ENCODE measurements at places on chromosomes 11 and 22. TPM values are rescaled to one million over a fixed set of nuclear protein-coding genes. Genes with fewer than 3 reads are reported as not detected.

The APOBEC3B gene
- total RNA-seq, result 6.5 TPM

GRCh38 chr11:27460158-27460978, 12.2 kb downstream of the LGR4 start:
- no peak for DNase-seq

DNA sequence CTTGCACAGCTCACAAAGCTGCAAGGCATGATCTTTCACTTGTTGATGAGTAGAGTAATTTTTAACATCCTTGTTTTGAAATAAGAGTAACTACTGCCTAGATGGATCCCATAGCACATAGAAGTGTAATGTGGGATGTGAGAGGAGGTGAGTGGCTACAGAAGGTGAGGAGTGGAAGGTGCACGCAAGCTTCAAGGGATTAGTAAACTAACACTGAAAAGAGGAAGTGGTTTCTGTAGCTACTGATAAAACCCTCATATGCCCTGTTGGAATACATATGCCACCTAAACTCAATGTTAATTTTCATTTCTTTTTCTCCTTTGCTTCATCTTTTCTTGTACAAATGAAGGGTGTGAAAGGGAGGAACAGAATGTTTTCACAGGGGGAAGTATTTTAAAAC, 22.0 kb upstream of the CTSC start:
- DNase-seq, result no peak

GRCh38 chr11:15968461-15969130, 387.8 kb downstream of the SOX6 start:
- DNase-seq, result no peak

GRCh38 chr11:70377645-70378044, 20.7 kb upstream of the CTTN start:
- no peak for DNase-seq

DNA sequence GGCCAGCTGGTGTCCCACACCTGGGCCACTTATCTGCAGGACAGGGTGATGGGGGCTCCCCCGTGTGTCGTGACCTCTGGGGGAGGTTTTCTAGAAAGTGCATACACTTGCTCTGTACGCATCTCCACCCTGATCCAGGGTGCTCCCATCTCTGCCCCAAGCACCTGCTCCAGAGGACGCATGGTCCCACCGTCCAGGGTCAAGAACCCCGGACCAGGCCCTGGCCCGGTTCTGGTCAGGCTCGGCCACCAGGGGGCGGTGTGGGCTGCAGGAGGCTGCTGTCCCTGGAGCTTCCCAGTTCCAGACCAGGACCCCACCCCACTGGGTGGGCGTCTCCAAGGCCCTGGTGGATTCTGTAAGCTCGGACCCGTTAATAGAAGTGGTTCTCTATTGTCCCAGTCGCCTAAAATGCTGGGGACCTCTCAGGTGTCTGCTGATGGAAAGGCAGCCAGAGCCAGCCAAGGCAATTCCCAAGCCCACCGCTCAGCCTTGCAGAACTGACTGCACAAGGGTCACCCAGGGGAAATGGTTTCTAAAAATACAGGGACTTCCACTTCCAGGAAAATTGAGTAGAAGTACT, 34.7 kb upstream of the SEPTIN5 start:
- DNase-seq, result peak; percentile 25

The IGSF22 gene
- 0.03 TPM for total RNA-seq

DNA sequence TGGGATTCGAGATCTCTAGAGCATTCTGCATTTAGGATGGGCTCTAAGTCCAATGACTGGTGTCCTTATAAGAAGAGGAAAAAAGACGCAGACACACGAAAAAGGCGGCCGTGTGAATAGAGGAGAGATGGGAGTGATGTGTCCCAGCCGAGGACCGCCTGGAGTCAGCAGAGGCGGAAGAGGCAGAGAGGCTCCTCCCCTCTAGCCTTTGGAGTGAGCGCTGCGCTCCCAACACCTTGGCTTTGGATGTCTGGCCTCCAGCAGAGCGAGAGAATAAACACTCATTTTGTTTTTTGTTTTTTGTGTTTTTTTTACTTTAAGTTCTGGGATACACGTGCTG, 83.0 kb upstream of the RTL6 start:
- no peak for DNase-seq

- DNase-seq, result peak; percentile 31
Measured at GRCh38 chr11:62479631-62480201, 60.9 kb downstream of the SCGB1A1 start.

DNA sequence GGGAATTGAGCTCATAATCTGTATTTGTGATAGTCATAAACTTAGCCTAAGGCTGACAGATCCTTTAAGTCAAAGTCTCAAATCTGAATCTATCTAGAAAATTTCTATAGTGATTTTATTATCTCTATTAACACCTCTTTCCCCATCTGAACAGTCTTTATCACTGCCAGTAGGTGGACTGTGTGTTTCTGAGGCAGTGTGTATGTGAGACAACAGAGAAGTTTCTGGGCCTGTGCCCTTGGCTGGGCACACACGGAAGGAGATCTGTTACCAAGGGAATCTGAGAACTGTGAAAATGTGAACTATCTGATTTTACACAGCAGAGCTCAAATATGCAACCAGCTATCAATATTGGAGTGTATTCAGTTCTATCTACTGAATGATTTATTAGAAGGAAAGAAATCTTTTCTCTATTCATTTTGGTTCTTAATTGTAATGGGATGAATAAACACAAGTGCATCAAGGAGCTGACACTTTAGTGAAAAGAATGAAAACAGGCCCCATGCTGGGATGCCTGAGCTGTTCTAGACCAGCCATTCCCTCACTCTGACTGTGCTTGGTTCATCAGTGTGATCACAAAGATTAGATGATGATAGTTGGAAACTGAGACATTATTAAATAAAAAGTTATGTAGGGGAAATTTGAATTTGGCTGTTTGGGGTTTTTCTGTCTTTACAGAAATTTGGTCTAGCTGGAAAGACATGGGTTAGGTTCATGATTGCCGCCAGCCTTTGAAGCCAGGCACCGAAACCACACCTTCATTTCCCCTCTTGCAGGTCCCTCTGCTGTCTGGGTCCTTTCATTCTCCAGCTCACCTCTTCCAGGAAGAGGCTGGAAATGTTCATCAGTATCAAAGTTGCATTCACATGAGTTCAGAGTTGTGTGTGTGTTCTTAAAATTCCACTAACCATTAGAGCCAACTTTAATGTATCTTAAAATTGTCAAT, 68.1 kb downstream of the LIF start:
- no peak for DNase-seq

The GATD1 gene
- 62.2 TPM for total RNA-seq

The SLC22A6 gene
- not detected for total RNA-seq

- DNase-seq, result no peak
Measured at GRCh38 chr11:82759649-82760048, 26.0 kb upstream of the FAM181B start.

- DNase-seq, result no peak
Measured at GRCh38 chr11:10067629-10068300, 226.3 kb downstream of the SBF2 start.

- DNase-seq, result no peak
Measured at GRCh38 chr22:37165940-37166674, 16.4 kb upstream of the IL2RB start.

GRCh38 chr11:45213717-45214116, 67.3 kb downstream of the PRDM11 start:
- DNase-seq, result no peak

DNA sequence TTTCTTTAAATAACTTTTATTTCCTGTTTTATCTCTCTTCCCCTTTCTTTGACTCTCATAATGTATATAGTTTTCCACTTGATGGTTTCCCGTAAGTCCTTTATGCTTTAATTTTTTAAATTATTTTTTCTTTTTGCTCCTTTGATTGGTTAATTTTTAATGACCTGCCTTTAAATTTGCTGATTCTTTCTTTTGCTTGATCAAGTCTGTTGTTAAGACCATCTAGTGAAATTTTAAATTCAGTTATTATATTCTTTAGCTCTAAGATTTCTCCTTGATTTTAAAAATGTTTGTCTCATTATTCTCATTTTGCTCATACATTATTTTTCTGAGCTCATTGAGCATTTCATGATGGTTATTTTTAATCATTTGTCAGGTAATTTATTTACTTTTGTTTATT, 718.6 kb downstream of the METTL15 start:
- no peak for DNase-seq

DNA sequence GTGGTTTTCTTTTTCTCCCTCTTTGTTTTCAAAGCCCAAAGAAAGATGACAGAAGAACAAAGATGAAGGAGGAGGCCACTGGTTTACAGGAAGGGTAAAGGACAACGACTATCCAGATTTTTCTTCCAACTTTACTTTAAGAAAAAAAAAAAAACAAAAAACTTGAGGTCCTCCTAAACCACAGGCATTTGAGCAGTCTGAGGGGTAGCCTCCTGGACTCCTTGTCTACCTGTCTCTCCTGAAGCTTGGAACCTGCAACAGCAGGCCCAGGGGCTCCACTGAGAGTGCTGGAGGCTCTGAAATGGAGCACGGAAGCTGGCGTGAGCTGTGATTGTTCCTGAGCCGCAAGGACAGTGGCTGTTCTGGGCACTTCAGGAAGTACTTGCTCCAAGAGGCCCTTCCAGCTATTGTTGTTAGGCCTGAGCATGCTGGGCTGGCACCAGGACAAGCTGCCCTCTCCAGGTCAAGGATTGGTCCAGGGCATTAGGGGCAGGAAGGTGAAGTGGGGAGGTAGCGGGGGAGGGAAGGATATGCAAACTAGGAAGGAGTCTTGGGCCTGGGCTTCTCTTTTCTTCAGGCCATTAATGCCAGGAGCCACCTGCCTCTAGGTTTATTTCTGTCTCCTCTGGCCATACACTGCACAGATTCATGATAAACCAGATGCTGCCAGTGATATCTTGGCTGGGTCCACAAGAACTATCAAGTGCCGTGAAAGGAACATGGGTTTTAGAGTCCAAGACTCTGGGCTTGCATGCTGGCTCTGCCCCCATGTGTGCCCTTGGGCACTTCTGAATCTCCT, 147.3 kb downstream of the CCDC34 start:
- DNase-seq, result no peak

DNA sequence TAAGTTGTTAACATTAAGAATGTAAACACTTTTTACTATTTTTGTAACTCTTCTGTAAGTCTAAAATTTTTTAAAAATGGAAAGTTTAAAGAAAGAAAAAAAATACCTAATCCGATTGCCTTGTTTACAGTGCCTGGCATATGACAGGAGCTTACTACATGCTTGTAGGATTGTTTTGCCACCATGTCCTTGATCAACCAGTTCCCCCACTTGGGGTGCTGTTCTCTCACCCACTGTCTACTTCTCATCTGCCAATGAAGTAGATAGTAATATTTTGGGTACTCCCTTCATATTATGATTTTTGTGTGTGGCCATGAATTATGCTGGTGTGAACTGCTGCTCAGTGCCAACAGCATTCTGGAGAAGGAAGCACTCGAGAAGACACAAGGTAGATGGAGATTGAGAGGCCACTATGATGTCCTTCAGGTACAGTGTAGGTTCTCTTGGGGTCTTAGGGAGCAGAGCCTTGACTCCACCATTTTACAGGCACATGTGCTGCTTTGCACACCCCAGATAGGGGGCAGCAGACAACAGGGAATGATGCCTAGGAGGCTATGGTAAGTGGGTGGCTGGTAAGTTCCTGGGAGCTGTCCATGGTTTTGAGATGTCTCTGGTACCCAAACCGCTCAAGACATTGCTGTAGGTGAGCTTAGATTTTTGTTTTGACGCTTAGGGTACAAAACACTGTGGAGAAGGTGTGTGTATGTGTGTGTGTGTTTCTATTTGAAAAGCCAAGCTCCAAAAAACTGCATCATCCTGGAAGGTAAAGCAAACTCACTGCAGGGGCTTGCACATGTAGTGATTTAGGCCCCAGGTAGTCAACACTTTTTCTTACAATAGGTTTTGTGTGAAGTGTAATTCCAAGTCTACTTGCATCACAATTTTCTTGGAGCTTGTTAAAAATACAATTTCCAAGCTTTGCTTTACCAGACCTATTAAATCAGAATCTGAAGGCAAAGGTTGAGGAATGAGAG, 494.5 kb upstream of the LARGE1 start:
- DNase-seq, result peak; percentile 1

- no peak for DNase-seq
Measured at GRCh38 chr22:27378995-27379394, 422.6 kb downstream of the MN1 start.

DNA sequence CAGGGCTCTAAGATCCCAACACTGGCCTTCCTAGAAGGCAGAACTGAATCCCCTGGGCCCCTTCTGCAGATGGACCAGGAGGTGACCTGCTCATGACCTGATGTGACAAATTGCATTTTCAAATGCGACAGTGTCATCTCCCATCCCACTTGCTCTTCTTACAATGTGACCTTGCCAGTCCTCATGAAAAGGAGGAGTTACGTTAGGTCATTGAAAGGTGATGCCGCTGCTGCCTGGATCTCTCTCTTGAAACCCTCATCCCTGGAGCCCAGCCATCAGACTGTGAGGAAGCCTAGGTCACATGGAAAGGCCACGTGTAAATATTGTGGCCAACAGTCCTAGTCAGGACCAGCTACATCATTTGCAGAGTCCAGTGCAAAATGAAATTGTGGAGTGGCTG, 5.7 kb upstream of the C1QTNF4 start:
- DNase-seq, result no peak

DNA sequence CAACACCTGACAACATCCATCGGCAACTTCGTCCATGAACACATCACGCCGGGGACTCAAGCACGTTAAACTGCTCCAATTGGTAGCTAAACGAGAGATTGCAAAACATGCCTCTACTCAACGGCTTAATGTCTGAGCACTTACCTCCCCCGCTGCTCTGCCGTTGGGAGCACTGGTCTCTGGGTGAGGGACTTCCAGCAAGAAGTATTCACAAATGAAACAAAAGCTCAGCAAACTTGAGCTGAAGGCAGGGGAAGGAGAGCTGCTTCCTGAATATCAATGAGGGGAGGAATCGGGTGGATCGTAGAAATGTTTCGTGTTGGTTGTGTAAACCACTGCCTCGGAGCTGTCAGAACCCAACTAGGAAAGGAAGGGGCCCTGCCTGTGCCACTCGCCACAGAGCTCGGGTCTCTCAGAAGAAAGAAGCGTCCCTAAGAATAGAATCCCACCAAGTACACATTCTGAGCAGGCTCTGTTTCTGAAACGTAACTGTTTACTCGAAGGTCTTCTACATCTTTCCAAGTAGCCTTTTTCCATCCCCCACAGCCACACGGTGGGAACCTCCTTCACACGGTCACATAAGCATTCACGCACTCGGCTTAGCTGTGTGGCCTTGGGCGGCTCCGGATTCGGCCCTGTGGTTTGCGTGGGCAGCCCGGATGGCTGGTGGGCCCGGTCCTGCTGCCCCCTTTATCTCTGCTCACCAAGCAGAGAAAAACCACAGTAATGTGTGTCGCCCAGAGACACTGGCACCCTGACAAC, at the start of gene MLC1:
Gene MLC1, minus strand, starts transcription at position 216 of the 762 bp plus-strand sequence. CDS start 524 bp downstream, outside the sequence.
- DNase-seq, result peak; percentile 72

The C11orf16 gene
- not detected for total RNA-seq

The MAPK8IP2 gene
- 2.4 TPM for total RNA-seq

DNA sequence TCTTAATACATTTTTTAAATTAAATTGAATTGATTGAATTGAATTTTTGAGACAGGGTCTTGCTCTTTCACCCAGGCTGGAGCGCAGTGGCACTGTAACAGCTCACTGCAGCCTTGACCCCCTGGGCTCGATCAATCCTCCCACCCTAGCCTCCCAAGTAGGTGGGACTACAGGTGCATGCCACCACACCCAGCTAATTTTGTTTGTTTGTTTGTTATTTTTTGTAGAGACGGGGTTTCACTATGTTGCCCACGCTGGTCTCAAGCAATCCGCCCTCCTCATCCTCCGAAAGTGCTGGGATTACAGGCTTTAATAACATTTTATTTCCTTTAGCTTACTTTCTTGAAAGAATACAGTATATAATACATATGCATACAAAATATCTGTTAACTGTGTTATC, 226.9 kb downstream of the BUD13 start:
- no peak for DNase-seq

Data from cardiac muscle cell (in vitro differentiated cells and primary cell).